GM12878 (cell line): ENCODE measurements at places on chromosomes 2 and 18.

DNA sequence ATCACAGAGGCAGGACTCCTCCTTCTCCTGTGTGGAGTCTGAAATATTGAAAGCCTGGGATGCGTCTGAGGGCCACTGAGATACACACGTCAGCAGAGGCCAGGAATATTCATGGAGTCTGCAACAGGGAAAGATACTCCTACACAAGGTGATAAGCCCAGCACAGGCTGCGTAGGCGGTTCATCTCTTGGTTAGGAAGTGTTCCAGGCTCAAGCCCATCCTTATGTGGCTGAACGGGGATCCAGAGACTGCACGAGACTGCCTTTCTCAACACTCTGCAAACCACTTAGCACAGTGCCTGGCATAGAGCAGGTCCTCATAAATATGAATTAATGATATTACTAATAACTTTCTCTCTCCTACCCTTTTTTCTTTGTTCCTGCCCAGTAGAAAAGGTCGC lies 29.2 kb upstream of the AGPS start:
- no peak overlapping the region for H3K4me3 ChIP-seq
- H3K4me1 ChIP-seq, result no peaks in the 10 kb centered on the region
- no peaks in the 10 kb centered on the region for H3K36me3 ChIP-seq
- no peak for DNase-seq
- no peak overlapping the region for H3K27ac ChIP-seq

DNA sequence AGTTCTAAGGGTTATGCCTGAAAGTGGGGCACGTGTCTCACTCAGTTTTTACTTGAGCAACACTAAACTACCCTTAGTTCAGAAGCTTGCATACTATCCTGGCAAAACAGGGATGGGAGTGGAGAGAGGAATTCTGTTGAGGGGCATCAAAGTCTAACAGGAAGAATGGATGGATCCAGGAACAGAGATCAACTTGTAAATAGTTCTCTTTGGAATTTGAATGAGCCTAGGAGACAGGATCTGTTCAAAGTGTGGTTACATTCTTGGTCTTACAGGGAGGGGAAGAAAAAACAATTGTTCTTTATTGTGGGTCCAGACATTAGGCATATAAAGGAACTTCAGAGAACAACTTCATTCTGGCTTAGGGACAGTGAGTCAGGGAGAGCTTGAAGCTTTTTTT lies 560.2 kb downstream of the CNTNAP5 start:
- no peaks in the 10 kb centered on the region for H3K27me3 ChIP-seq
- H3K36me3 ChIP-seq, result no peaks in the 10 kb centered on the region
- H3K27ac ChIP-seq, result no peak overlapping the region
- no peaks in the 10 kb centered on the region for H3K4me1 ChIP-seq

GRCh38 chr2:220966636-220967035 lies 605.5 kb downstream of the EPHA4 start:
- DNase-seq, result no peak
- H3K4me3 ChIP-seq, result no peak overlapping the region
- no peaks in the 10 kb centered on the region for H3K36me3 ChIP-seq
- no peaks in the 10 kb centered on the region for H3K4me1 ChIP-seq
- H3K27me3 ChIP-seq, result no peaks in the 10 kb centered on the region

DNA sequence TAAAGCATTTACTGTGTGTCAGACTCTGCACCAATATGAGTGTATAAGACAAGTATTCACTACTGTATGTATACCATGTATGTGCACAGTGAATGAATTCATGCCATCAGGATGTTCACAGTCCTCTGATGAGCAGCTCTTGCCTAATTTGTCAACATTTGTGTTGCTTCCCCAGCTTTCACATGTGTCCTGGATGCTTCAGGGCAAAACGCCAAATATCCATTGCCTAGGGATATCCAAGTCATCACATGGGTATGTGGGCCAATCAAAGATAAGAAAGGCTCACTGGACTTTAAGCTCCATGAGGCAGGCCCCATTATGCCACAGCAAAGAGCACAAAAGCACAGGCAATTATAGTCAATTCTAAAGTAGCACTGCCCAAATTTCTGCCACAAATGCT lies 134.2 kb upstream of the CHAC2 start:
- H3K27me3 ChIP-seq, result no peaks in the 10 kb centered on the region
- no peak overlapping the region for H3K4me3 ChIP-seq
- no peaks in the 10 kb centered on the region for H3K36me3 ChIP-seq
- DNase-seq, result no peak

DNA sequence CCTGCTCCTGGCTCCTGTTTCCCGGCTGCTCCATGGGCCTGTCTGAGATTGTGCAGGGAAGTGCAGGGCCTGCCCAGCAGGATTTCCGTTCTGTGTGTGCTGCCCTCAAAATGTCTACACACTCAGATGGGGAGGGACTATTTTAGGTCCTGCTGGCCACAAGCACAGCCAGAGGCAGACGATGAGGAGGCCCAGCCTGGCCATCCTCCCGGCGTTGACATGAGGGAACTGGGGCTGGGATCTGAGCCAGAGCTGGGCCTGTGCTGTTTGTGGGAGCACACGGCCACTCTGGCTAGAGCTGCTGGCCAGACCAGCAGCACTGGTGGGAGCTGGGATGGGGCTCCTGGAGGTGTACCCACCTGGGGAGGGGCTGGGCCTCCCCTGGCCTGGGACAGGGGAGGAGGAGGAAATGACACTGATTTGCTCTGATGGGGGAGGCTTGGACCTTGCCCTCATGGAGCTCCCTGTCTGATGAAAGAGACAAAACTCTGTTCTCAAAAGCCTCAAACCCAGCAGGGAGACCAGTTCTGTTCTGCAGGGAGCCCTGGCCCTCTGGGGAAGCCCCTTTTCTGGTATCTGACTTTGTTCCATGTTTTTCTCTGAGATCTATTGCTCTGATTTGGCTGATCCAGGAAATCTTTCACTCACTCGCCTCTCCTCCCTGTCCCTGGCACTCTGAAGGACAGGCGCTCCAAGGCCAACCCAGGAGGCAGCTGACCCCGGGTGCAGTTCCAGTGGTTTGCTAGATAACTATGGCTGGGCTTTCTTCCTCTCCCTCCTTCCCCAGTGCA lies 161.8 kb downstream of the DYSF start:
- no peaks in the 10 kb centered on the region for H3K27me3 ChIP-seq
- no peak for DNase-seq
- H3K36me3 ChIP-seq, result no peaks in the 10 kb centered on the region

DNA sequence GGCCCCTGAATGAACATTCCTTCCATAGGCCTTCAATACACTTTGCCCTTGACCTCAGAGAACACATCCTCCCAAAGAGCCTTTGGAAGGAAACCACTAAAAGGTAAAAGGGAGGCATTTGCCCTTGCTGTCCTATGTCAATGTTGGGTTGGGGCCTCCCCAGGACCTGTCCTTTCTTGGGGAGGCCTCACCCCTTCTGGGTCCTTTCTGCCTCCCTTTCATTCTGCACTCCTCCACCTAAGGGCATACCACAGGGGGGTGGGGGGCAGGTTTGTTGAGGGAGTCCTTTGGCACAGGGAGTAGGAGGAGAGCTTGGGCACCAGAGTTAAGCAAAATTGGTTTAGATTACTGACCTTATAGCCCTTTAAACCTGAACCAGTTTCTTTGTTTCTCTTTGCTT lies 32.5 kb upstream of the ATP6V1B1 start:
- no peak overlapping the region for H3K27ac ChIP-seq
- no peak for DNase-seq
- no peak overlapping the region for H3K4me3 ChIP-seq
- H3K36me3 ChIP-seq, result no peaks in the 10 kb centered on the region

- no peaks in the 10 kb centered on the region for H3K4me1 ChIP-seq
- DNase-seq, result no peak
- H3K27me3 ChIP-seq, result no peaks in the 10 kb centered on the region
- no peak overlapping the region for H3K4me3 ChIP-seq
- H3K36me3 ChIP-seq, result no peaks in the 10 kb centered on the region
These were observed 591.6 kb downstream of the DSC3 start for GRCh38 chr18:30450927-30451326.

- H3K4me3 ChIP-seq, result no peak overlapping the region
- no peaks in the 10 kb centered on the region for H3K36me3 ChIP-seq
- no peaks in the 10 kb centered on the region; the same call in 1 of the 2 replicates for H3K27me3 ChIP-seq
- no peak overlapping the region for H3K27ac ChIP-seq
- no peak for DNase-seq
- no peaks in the 10 kb centered on the region for H3K4me1 ChIP-seq
These were observed 37.5 kb downstream of the TIMM21 start for GRCh38 chr18:74185860-74186259.

- H3K27me3 ChIP-seq, result no peaks in the 10 kb centered on the region
- no peaks in the 10 kb centered on the region for H3K36me3 ChIP-seq
- H3K4me3 ChIP-seq, result no peak overlapping the region
- no peak overlapping the region for H3K27ac ChIP-seq
- no peak for DNase-seq
These were observed 117.3 kb downstream of the FEZ2 start for GRCh38 chr2:36480636-36481035.

DNA sequence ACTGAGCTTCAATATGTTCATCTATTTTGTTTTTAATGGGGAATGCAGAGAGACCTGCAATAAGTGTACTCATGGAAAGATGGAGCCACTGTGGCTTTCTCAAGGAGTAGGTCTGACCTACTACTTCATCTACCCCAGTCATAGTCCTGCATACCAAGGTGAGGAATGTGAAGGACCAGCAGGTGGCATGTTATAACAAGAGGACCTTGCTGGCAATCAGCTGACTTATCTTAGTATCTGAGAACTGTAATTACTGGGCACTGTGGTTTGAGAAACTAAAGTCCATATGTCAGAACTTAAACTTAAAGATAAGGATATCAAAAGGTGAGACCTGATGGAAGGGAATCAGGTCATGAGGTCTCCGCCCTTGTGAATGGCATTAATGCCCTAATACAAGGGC lies 1104.2 kb downstream of the BCL11A start:
- H3K4me1 ChIP-seq, result no peaks in the 10 kb centered on the region
- no peak overlapping the region for H3K4me3 ChIP-seq
- H3K27ac ChIP-seq, result no peak overlapping the region

DNA sequence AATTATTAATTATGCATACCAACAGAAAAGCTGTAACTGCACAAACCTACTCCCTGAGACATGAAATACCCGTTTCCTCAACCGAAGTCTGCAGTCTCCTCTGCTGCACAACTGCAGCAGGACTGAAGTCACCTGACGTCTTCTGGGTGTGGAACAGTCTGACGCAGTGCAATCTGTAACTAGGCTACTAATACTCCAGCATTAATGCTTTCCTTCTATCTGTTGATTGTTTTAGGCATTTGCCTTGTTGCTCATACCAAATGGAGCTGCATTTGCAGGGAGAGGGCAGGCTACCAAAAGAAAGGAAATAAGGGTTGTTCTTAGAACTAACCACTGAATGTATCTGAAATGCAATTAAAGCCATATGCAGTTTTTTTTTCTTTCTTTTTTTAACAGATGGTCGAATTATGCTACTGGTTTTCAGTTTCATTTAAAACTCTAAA lies 40.1 kb downstream of the RTN4 start:
- peaks cover 15% of the 10 kb centered on the region; the same call in 1 of the 2 replicates for H3K4me1 ChIP-seq
- peak; percentile 60 for DNase-seq
- H3K27me3 ChIP-seq, result no peaks in the 10 kb centered on the region

GRCh38 chr18:34121200-34121721 lies 103.5 kb downstream of the NOL4 start:
- H3K36me3 ChIP-seq, result no peaks in the 10 kb centered on the region
- H3K4me1 ChIP-seq, result no peaks in the 10 kb centered on the region
- H3K27ac ChIP-seq, result no peak overlapping the region
- no peak overlapping the region for H3K4me3 ChIP-seq
- DNase-seq, result no peak
- H3K27me3 ChIP-seq, result no peaks in the 10 kb centered on the region

- no peak for DNase-seq
- no peak overlapping the region for H3K27ac ChIP-seq
- peaks cover 2% of the 10 kb centered on the region for H3K27me3 ChIP-seq
- no peaks in the 10 kb centered on the region for H3K4me1 ChIP-seq
These were observed 40.7 kb downstream of the POMC start for GRCh38 chr2:25127646-25128045.

- H3K4me3 ChIP-seq, result 0 out of 2 replicates have a peak overlapping the region, but pooled peaks have one; percentile 23
- peaks cover 16% of the 10 kb centered on the region; the same call in 1 of the 2 replicates for H3K4me1 ChIP-seq
- no peaks in the 10 kb centered on the region for H3K27me3 ChIP-seq
These were observed 68.9 kb downstream of the PTRHD1 start for GRCh38 chr2:24724111-24724775.

- no peak overlapping the region for H3K27ac ChIP-seq
- H3K4me1 ChIP-seq, result no peaks in the 10 kb centered on the region
- no peaks in the 10 kb centered on the region for H3K27me3 ChIP-seq
- DNase-seq, result no peak
- H3K36me3 ChIP-seq, result no peaks in the 10 kb centered on the region; the same call in 1 of the 2 replicates
These were observed 24.5 kb downstream of the DYNC2LI1 start for GRCh38 chr2:43798300-43798699.

GRCh38 chr18:62928326-62928725 lies 213.0 kb downstream of the PHLPP1 start:
- DNase-seq, result no peak
- no peak overlapping the region for H3K4me3 ChIP-seq
- H3K4me1 ChIP-seq, result peaks cover 4% of the 10 kb centered on the region
- H3K27me3 ChIP-seq, result no peaks in the 10 kb centered on the region
- H3K36me3 ChIP-seq, result no peaks in the 10 kb centered on the region
